Left lung (tissue), 14 donors: ENCODE measurements at places on chromosomes 5 and 9. TPM values are rescaled to one million over a fixed set of nuclear protein-coding genes. Genes with fewer than 3 reads are reported as not detected.

- DNase-seq = no peak
Measured at GRCh38 chr9:85118990-85119755, 449.6 kb downstream of the NTRK2 start.

GRCh38 chr5:133108481-133108921, 56.7 kb downstream of the HSPA4 start:
- no peak for DNase-seq

DNA sequence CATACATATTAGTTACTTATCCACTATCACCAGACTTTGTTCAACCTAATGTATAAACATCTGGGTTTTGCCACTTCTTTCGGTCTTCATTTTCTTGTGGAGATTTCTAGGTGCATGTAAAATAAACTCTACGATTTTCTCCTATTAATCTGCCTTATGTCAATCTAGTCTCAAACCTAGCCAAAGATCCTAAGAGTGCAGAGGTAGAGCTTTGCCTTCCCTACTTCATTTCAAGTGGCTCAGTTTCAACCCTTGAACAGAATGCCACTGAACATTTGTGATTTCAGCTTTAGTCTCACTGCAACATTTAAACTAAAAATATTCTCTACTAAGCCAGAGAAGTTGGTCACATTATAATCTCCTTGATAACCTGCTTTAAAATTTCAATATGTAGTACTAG, 94.0 kb downstream of the EDIL3 start:
- DNase-seq = no peak

- DNase-seq = no peak
Measured at GRCh38 chr5:143657647-143658285, 154.2 kb upstream of the HMHB1 start.

DNA sequence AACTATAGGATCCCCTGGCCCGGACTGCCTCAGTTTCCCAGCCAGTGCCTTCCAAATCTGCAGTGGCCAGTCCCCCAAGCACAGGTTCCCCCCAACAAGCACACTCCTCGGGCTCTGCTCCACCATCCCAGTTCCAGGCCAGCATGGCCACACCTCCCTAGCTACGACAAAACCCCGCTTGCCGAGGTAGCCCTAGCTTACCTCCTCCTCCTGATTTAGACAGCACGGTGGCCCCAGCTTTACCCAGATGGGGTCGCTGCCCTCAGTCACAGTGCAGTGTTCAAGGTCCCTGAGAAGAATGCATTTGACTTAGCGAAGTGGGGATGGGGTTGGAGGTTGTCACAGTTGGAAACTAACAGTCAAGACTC, 40.8 kb upstream of the GARNL3 start:
- no peak for DNase-seq

- DNase-seq = no peak
Measured at GRCh38 chr5:103263054-103263453, 4.5 kb downstream of the MACIR start.

GRCh38 chr5:175519006-175519405, 40.6 kb downstream of the SFXN1 start:
- DNase-seq = no peak

GRCh38 chr5:17463653-17464052, 34.4 kb upstream of the TAF11L2 start:
- DNase-seq = no peak

- DNase-seq = no peak
Measured at GRCh38 chr5:59709846-59710245, 183.7 kb downstream of the PDE4D start.

DNA sequence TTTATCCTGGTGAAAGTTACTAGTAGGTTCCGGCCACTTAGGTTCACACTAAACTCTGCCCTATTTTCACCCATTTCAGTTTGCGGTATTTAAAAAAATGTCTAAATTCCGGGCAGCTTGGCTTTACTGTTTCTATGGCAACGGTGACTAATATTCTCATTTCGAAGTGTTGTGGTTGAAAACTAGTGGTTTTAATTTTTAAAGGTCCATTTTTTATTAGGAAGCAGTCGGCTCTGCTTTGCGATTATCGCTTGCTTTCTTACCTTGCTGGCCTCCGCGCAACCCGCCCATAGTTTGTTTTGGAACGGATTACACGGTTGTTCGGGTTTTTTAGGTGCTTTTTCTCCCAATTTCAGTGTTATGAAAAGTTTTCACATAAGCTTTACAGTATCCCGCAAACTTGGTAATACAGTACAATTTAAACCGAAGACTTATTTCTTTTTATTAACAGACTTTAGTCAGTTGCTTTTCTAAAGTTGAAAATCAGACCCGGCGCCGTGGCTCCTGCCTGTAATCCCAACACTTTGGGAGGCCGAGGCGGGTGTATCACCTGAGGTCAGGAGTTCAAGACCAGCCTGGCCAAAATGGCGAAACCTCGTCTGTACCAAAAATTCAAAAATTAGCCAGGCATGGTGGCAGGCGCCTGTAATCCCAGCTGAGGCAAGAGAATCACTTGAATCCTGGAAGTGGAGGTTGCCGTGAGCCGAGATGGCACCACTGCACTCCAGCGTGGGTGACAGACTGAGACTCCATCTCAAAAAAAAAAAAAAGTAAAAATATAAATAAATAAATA, 1.6 kb downstream of the KDM4C start:
- DNase-seq = no peak

DNA sequence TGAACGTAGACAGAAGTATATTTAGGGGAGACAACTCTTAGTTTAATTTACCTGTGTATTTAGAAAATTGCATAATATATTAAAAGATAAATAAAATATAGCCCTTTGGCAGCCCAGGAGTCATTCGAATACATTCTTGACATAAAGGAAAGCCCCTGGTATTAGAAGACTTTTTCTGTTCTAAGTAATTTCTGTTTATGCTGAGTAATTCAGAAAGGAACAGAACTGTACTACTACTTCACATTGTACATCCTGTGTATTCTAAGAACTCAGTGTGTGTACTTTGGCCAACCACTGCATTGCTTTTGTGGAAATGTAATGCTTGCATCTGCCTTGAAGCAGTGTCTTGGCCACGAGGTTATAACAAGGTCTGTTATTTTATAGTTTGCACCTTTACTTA, 136.4 kb downstream of the KDM4C start:
- no peak for DNase-seq

- DNase-seq = peak; percentile 89
Measured at GRCh38 chr9:13033959-13034693, 245.4 kb downstream of the MPDZ start.

GRCh38 chr9:86764221-86764624, 183.1 kb downstream of the GAS1 start:
- DNase-seq = no peak

- no peak for DNase-seq
Measured at GRCh38 chr5:155150012-155150411, 136.5 kb downstream of the KIF4B start.

Gene IFNK
- not detected for polyA plus RNA-seq

Gene HMCN2
- 0.58 TPM for polyA plus RNA-seq

Gene PCDHA10
- 0.34 TPM for polyA plus RNA-seq

Gene CYSTM1
- 30.9 TPM for polyA plus RNA-seq
